ENCODE measurements at places on chromosomes 7 and 10.

DNA sequence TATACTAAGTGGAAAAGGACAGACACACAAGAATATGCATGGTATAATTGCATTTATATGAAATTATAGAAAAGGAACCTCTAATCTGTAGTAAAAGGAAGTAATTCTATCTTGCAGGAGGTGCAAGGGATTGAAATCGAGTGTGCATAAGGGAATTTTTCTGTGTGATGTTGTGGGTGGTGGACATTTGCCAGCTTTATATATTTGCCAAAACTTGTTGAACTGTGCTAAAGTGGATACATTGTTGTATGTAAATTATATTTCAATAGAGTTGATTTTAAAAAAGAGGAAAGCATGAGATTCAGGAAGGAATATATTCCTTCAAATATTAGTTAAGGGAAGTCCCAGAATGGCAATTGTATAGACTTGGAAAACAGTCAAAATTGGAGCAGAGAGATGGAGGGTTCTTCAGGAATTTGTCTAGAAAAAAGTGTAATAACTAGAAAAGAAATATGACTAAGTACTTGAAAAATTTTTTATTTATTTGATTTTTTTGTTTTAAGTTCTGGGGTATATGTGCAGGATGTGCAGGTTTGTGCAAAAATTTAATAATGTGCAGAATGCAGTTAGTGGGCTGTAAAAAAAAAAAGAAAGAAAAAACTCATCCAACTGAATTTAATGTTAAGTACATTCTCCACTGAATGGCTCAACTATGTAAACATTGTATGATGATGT, 96.1 kb downstream of the ARL4A start:
- no peak for DNase-seq

GRCh38 chr7:85226361-85227085, 39.7 kb upstream of the SEMA3D start:
- no peak for DNase-seq

GRCh38 chr10:1628757-1629156, 108.6 kb downstream of the ADARB2 start:
- no peak for DNase-seq

GRCh38 chr10:77074104-77074624, 563.4 kb downstream of the KCNMA1 start:
- no peak for DNase-seq

DNA sequence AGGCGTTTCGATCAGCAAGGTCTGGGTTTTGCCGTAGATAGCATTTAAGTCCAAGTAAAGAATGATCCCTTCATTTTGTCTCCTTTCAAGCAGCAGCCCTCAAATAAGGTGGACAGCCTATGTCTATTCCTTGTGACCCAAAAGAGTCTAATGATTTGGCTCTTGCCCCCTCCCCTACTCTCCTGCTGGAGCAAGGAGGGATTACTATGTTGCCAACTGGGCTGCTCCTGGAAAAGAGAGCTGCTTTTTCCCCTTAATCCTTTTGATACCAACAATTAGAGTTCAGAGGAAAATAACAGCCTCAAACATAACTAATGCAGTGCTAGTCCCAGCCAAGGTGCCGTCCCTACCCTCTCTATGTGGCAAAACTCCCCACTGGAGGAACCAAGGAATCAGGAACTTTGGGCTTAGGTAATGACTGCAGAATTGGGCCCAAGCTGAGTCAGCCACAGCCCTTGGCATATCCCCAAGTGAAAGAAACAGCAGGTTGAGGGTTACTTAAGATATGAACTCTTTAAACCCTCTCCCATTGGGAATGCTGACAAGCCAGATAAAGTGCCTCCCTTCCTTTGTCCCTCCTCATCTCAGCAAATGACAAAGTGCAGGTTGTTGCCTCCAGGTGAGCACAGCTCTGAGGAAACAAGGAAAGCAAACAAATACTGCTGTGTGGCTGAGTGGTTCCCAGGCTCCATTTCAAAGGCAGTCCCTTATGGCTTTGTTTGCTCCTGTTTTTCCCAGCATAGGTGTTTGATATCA, 643.7 kb downstream of the INHBA start:
- no peak for DNase-seq

- DNase-seq: no peak
Observed at GRCh38 chr10:18498998-18499397, 152.4 kb downstream of the NSUN6 start.

DNA sequence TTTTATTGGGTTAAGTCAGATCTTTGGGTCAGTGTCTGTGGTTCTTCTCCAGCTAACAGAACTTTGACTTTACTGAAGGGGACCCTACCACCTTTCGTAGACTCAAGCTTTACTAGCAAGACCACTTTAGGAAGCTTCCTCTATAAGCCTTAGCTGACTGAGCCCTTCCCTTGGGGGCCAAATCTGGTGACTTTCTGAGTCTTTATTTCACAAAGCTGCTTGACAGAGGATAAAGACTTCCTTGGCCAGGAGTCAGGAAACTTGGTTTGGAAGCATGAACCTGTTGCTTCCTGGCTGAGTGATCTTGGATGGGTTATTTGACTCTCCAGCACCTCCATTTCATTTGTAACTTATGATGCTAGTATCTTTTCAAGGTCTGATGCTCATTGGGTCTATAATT, 466.7 kb downstream of the TYW1 start:
- DNase-seq: no peak

- no peak for DNase-seq
Observed at GRCh38 chr10:127197154-127197432, 702 bp upstream of the INSYN2A start.

DNA sequence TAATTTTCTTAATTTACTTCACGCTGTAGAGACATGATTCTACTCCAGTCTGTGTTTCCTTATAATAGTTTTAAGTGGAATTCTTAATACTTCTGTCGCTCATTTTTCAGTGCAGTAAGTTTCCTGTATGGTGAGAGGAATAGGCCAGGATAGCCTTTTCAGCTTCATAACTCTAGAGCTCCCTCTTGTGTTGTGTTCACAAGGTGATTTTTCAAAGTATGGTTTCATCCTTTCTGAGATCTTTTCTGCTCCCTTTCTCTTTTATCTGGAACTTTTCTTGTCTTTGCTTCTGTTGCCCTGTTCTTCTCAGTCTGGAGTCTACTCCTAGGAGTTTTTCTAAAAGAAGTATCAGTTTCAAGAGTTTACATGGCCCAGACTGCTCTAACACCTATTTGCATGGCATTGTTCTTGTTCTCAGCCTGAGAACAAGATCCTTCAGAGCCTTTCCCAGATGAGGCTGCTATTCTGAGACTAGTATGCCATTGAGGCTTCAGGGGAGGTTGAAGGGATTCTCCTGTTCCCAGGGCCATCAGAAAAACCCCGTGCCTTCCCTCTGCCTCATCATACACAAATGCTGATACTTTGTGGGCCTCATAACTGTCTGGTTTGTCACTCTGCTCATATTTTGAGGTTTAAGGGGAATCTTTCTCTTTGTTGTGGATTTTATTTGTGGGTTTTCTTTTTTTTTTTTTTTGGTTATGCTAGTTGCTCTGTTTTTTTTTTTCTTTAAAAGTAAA, 21.8 kb downstream of the NET1 start:
- peak; percentile 59 for DNase-seq

DNA sequence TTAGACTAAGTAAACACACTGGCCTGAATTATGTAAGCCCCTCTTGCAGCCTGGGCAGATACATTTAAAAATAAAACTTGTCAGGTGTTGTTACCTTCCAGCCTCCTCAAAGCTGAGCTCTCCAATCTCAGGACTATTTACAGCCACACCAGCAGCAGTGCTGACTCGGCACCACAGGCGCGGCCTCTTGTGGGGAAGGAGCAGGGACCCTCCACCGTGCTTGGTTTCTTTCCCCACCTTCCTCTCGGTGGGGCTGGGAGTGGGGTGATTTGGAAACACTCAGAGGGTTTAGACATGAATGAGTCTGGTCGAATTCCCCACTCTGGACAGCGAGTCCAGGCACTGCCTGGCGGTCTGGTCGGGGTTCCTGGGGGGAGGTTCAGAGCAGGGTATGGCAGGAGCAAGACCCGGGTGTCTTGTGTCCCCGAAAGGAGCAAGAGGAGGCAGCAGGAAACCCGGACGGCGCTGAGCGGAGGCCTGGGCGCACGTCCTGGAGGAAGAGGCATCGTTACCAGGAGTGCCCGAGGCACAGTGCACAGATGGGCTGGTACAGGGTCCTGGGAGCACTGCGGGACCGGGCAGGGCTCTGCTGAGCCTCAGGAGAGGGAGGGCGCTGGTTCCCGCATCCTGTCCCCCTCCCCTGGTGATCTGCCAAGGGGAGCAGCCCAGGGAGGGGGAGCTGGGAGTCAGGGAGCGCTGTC, 29.2 kb upstream of the CFAP46 start:
- DNase-seq: no peak

- DNase-seq: peak; percentile 41
Observed at GRCh38 chr7:22001345-22002004, 55.8 kb upstream of the CDCA7L start.

- no peak for DNase-seq
Observed at GRCh38 chr10:123614888-123615287, 51.3 kb upstream of the GPR26 start.

GRCh38 chr10:67925449-67926005, 41.1 kb downstream of the SIRT1 start:
- no peak for DNase-seq

DNA sequence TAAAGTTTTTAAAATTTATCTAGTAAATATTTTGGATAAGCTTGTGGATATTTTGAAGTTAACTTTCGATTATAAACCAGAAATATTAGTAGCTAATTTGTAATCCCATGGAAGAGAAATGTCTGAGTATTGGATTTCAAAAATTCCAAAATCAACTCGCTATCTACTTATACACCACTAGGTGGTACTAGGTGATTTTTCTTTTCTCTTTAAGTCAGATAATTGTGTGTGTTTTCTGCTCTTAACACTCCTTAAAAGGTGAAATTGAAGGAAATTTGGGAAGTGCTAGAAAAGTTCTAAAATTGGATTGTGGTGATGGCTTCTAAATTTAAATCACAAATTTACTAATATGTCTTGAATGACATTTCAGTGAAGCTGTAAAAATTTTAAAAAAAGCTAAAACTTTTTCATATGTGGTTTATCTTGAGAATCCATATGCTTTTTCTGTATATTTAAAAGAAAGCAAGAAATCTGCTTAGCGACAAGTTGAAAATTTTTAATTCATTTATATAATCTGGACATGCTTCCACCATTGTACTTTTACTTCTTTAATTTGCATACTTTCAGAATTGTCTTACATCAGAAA, 90.2 kb downstream of the IPMK start:
- DNase-seq: peak; percentile 41

GRCh38 chr7:151368136-151368571, 26.5 kb downstream of the NUB1 start:
- peak; percentile 92 for DNase-seq

DNA sequence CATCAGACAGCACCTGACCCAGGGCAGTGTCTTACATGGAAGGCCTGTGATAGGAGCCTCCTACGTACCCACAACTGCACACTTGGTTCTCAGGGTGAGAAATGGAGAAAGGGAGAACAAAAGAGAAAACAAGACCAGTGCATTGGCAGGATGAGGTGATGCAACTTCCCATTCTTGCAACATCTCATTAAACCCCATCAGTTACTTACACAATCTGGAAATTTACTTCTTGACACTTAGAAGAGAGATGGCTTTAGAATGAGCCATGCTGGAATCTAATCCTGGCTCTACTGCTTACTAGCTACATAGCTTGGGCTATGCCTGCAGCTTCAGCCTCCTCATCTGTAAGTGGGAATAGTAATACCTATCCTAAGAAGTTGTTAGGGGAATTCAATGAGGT, 391.7 kb downstream of the KCNMA1 start:
- DNase-seq: no peak

GRCh38 chr10:101136007-101136707, 5.1 kb downstream of the TLX1 start:
- no peak for DNase-seq

DNA sequence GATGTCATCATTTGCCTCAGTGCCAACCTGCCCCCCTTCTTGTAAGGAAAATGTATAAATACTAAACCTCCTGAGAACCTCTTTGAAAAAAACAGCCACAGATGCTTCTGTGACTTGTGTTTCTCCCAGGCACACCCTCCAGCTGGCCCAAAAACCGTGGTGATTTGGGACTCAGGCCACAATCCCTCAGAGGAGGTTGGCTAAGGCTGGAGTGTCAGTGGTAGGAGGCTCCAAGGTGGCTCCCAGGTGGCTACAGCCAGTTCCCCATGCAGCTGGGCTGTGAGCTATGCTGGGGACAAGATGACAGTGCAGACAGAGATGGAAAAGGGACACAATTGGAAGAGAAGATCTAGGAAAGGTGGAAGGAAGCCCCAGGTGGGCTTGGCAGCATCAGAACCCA, 104.7 kb downstream of the CPXM2 start:
- DNase-seq: no peak

DNA sequence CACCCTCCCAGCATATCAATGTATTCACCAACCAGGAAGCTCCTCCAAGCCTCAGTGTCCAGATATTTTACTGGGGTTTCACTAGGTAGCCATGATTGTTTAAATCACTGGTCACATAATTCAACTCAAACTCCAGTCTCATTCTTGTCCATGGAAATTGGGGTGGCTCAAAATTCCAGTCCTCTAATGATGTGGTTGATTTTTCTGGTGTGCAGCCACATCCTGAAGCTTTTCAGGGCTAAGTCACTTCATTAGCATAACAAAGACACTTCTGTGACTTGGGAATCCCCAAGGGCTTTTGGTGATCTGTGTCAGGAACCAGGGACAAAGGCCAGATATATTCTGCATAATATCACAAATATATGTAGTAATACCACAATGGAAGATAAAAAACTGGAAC, 786.9 kb upstream of the IGFBP3 start:
- no peak for DNase-seq

DNA sequence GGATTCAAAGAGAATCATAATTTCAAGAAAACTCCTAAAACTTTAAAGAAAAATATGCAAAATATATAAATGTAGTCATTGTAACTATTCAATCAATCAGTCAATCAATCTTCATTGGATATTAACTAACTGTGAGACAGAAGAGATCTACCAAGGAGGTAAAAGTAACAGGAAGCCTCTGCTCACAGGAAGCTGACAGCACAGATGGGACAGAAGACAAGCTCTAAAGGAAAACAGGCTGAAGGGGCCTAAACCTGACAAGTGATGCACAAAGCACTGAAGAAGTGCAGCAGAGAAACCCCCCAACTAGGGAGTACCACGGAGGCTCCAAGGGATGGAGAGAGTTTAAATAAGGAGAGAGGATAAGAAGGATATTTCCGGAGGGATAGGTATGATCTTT, 173.0 kb downstream of the SKAP2 start:
- no peak for DNase-seq

GRCh38 chr10:53957401-53957800, 843.6 kb downstream of the PCDH15 start:
- DNase-seq: no peak

DNA sequence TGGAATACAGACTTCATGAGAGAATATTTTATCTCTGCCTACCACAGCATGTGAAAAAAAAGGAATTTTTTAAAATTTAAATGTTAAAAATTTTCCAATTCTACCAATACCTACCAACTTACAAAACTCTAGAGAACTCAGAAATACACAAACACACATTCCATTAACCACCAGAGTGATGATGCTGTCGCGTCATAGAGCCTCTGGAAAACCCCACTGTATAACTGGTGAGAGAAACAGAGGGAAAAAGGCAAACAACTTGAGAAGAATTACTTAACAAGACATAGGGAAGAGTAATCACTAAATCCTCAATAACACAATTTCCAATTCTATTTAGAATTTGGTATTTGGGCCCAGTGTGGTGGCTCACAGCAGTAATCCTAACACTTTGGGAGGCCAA, 6.2 kb upstream of the SPOCK2 start:
- DNase-seq: no peak

- no peak for DNase-seq
Observed at GRCh38 chr10:55631071-55631654, 729.9 kb downstream of the ZWINT start.
